ENCODE measurements at places on chromosomes 5 and 9. TPM values are rescaled to one million over a fixed set of nuclear protein-coding genes. Genes with fewer than 3 reads are reported as not detected.

GRCh38 chr5:116009806-116010205 lies 22.5 kb upstream of the ARL14EPL start:
- no peak for DNase-seq

DNA sequence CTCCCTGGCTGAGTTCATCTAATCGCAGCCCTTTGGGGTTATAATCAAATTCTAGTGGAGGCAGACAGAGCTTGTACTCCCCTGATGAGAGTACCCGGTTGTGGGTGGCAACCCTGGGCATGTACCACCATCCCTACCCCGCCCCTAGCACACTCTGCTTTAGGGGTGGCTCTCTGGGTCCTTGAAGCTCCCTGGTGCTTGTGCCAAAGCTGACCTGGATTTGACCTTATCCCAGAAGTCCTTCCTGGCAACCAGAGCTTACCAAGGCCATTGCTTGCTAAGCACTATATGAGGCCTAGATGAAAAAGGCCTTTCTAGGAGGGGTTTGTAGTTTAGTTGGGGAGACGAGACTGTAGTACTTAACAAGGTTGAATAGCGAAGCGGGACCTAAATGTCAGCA lies 72.2 kb downstream of the RGS3 start:
- peak; percentile 45 for DNase-seq

DNA sequence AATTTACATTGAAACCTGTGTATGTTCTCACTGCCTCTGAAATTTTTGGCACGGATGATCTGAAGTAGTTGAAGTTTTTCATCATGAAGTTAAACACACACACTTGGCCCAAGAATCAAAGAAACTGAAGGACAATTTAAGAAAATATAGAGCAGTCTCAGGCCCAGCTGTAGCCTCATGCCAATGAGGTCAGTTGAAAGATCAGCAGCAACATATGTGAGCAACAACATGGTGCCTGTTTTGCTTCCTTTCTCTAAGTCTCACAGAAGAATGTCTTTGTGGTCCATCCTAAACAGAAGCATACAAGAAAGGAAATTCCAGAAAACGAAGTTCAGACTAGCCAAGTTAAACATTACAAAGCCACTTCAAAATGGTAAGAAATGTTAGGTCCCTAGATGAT lies 1737.2 kb downstream of the MAT2B start:
- no peak for DNase-seq

GRCh38 chr5:106121972-106122605 lies 1548.6 kb downstream of the EFNA5 start:
- DNase-seq = no peak

DNA sequence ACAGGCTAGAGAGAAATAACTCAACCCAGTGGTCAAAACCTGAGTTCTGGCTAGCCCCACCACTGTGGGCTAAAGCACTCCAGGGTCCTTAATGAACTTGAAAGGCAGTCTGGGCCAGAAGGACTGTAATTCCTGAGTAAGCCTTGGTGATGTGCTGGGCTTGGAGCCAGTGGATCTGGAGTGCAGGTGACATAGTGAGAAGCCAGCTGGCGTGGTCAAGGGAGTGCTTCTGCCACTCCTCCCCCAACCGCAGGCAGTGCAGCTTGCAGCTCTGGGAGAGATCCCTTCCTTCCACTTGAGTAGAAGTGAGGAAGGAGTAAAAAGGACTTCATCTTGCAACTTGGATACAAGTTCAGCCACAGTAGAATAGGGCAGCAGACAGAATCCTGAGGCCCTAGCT lies 424.0 kb downstream of the CDH18 start:
- no peak for DNase-seq

DNA sequence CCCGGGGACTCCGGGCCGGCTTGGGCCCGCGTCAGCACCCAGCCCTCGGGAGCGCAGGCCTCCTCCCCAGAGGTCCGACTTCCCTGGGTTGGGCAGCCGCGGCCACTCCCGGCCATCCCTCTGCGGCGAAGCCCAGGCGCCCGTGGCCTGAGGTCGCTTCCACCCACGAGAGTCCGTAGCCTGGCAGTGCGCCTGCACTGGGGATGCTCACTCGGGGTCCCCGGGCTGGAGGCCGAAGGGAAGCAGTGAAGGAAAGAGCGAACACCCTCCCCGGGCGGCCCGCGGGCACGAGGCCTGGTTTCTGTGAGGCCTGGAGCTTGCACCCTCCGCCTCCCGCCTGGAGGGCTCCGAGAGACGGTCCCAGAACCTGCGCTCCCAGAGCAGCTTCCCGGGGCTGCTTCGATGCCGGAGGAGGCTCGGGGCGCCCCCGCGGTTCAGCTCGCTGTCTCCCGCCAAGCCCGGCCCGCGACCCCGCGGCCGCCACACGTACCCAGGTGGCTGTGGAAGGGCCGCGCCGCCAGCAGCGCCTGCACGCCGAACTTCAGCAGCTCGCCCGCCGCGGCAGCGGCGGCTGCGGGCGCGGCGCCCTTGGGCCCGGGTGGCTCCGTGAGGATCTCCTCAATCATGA lies 607 bp downstream of the BARX1 start:
- DNase-seq = peak; percentile 50

GRCh38 chr9:96163712-96164111 lies 138.3 kb downstream of the HSD17B3 start:
- peak; percentile 48 for DNase-seq

DNA sequence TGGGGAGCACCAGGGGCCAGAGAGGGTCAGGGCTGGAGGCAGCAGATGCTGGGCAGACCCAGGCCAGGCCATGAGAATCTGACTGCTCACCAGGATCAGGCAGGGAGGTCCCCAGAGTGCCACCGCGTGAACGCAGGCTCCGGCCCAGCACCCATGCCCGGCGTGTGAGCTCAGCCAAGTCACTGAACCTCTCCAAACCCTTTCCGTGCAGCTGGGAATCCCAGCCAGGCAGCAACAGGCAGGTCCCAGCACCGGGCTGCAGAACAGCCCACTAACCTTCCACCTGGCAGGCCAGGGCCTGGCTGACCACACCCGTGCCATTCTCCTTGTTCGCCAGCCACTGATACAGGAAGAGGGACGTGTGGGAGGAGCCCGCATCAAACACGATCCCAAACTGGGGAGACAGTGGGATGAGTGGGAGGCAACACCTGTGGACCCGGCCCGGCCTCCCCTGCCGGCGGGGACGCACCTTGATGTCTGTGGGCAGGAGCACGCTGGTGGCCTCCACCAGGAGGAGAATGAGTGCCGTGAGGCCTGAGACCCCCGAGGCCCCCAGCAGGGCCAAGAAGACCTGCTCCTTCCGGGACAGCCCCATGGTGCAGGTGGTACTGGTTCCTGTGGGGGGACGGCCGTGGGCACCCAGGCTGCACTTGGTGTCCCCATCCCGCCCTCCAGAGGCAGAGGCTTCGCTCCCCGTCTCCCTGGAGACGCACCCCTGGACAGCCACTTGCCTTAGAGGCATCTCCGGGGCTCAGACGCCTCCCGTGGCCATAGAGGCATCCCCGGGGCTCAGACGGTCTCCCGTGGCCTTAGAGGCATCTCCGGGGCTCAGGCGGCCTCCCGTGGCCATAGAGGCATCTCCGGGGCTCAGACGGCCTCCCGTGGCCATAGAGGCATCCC lies 3.2 kb downstream of the ENTPD8 start:
- DNase-seq = no peak

The RFESD gene
- 4.9 TPM for total RNA-seq

The SLC2A6 gene
- 1.4 TPM for total RNA-seq

The HRH2 gene
- total RNA-seq = 1.5 TPM

The TMEM252 gene
- not detected for total RNA-seq

The OTP gene
- not detected for total RNA-seq

Measured in sigmoid colon (tissue), 7 donors.